Left cardiac atrium (tissue), 4 donors: ENCODE measurements at places on chromosomes 2 and 18. TPM values are rescaled to one million over a fixed set of nuclear protein-coding genes. Genes with fewer than 3 reads are reported as not detected.

DNA sequence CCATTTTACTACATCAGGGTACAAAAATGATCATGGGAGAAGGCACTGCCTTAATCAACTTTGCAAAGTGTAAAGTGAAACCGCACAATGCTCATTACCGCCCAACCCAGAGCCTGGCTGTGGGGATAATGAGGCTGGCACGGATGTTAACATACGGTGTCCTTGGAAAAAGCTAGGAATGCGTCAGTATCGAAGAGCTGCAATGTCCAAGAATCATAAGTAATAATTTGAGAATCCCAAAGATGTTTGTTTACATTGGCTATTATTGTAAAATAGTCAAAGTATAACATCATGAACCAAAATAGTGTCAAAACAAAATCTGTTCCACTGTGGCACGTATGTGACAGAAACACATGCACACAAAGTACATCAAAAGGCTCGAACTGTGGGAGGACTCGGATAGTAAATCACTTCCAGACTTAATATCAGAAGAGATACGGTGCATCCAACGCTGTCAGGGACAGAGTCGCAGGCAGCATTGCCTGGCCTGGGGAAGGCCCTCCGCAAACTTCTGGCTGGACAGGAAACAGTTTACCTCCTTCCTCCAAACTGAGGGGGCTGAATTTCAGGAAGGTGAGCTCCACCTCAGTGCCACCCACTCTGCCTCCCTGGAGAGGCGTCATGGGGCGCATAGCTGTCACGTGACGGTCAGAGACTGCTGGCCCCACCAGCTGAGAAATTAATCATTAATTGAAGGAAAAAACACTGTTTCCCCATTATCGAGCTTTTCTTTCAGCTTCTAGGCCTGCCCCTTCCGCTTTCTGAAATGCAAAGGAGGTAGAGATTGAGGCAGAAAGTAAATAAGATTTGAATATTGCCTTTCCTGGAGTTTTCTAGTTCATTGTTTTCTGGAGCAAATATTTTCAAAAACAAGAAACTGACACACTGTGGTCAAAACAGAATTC, 1.8 kb upstream of the ID2 start:
- DNase-seq: no peak

Gene FAM237A
- not detected for total RNA-seq

GRCh38 chr2:36277146-36277808, 78.3 kb upstream of the CRIM1 start:
- DNase-seq: no peak

DNA sequence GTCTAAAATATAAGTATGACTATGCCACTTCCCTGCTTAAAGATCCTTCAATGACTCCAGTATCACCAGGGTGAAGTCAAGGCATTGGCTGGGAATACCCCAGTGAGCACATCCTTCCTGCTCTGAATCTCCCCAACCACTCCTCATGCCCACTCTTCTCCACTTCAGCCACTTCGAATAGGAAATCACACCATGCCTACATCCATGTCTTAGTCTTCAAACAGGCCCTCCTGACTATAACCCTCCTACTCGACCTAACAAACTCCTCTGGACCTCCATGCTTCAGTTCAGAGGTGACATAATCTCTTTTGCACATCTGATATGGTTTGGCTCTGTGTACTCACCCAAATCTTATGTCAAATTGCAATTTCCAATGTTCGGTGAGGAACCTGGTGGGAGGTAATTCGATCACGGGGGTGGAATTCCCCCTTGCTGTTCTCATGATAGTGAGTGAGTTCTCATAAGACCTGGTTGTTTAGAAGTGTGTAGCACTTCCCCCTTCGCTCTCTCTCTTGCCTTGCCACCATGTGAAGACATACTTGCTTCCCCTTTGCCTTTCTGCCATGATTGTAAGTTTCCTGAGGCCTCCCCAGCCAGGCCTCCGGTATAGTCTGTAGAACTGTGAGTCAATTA, 87.8 kb upstream of the TFCP2L1 start:
- DNase-seq: no peak

DNA sequence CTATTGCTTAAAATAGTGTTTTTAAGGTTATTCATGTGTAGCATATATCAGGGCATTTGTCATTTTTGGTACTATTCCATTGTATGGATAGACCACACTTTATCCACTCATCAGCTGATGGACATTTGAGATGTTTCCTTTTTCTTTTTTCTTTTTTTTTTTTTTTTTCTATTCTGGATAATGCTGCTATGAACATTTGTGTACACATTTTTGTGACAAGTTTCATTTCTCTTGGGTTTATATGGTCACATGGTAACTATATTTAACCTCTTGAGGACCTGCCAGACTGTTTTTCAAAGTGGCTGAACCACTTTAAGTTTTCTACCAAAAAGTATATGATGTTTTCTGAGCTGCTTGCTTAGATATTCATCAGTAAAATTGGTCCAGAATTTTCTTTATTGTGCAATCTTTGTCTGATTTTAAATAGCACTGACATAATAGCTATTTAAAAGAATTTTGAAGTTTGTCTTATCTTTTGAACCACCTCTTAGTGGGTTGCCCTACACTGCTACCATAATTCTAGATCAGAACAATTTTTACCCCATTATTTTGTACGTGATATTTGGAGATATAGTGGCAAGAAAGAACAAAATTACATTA, 219.4 kb upstream of the SIX3 start:
- DNase-seq: no peak

DNA sequence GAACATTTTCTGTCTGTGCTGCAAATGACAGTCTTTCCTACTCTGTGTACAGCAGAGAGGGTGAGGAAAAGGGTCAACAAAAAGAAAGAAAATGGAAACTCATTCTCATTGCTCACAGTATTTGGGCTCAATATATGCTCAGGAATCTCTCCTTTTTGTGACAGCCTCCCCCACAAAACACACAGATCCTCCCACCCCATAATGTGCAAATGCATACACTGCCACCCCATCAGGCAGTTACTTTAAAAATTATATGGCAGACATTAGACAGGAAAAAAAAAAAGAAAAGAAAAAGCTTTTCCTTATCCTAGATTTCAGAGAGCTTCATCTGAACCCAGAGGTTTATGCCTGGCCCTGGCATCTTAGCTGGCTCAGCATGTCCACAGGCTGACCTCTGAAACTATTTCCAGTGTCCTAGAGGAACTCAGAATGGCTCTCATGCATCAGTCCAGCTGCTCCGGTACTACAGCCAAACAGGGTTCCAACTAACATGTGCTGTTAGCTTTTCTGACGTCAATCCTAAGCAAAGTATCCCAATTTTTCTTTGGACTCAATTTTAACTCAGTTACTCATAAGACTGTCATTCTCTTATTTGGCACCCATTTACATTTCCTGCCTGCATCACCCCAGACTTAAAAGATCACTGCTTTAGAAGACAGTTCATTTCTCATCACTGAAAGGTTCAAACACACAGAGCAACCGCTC, 105.9 kb downstream of the RBMS1 start:
- peak; percentile 78 for DNase-seq

Gene IL37
- not detected for total RNA-seq

Gene MLPH
- 121 TPM for total RNA-seq

GRCh38 chr2:71472019-71472418, 18.7 kb downstream of the DYSF start:
- no peak for DNase-seq

GRCh38 chr2:48717846-48718245, 37.7 kb downstream of the LHCGR start:
- DNase-seq: no peak

DNA sequence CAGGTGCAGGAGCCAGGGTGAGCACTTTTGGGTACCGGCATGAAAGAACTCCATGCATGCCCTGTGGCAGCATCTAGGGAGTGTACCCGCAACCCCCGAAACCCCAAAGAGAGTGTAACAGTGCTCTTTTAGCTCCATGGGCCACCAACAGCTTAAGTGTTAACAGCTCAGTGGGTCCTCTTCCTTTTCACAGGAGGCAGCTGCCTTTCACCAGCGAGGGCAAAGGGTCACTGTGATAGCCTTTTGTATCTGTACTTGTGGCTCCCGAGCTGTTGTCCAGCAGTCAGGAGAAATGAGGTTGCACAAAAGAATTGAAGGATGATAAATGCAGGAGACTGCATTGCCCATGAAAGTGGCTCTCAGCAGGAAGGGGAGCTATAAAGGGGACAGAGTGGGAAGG, 1166.3 kb upstream of the ACVR2A start:
- no peak for DNase-seq

GRCh38 chr2:45293182-45293581, 283.9 kb upstream of the SIX2 start:
- no peak for DNase-seq

DNA sequence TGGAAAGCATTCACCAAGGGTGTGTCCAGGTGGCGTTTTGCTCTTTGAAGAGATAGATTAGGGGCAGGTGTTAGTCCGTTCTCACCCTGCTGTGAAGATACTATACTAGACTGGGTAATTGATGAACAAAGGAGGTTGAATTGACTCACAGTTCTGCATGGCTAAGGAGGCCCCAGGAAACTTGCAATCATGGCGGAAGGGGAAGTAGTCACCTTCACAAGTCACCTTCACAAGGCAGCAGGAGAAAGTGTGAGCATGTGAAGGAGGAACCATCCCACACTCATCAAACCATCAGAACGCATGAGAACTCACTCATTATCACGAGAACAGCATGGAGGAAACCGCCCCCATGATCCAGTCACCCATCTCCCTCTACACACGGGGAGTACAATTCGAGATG, 135.7 kb upstream of the NFATC1 start:
- no peak for DNase-seq
